WERI-Rb-1 (cell line): ENCODE measurements at places on chromosomes 3 and 15.
A peak's percentile ranks its signal among the peaks of the same experiment; 100 is the strongest.

- peak; percentile 53 for DNase-seq
Measured at GRCh38 chr3:183584246-183584913, 28.9 kb upstream of the KLHL6 start.

DNA sequence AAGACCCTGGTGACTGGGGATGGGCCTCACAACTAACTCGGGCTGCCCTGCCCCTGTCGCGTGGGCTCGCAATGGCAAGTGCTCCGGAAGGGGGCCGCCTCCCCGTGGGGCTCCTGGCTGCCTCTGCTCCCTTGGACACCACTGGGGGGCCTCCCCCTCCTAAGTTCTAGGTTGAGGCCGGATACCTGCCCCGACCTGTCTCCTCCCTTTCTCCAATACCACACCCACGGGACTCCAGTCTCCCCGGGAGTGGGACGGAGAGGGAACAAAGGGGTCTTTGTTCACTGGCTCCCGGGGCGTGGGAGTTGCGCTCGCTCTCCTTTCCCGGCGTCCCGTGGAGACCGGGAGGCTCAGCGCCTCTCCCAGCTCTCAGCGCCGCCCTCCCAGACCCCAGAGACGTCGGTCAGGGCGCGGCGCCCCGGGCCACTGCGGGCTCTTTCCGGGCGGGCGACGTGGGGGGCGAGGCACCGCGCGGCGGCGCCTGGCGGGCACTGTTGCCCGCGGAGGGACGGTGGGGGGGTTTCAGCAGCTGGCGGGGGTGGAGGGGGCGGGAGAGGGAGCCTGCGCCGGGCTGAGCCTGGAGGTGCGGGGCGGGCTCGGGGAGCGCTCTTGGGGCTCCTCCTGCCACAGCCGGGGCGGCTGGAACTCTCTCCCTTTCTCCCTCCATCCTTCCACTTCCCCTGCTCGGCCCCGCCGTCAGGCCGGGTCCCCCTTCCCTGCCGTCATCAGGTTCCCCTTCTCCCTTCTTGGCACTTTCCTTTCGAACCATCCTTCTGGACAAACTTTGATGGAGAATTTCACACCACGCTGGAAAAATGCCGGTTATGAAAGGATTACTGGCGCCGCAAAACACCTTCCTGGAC lies at the start of gene KCNH8:
Gene KCNH8, plus strand, starts transcription at position 606 of the 863 bp plus-strand sequence. Its CDS starts 210 bp downstream, at position 816.
- DNase-seq = peak; percentile 75

- no peak for DNase-seq
Measured at GRCh38 chr15:95284492-95284891, 1046.0 kb upstream of the NR2F2 start.

DNA sequence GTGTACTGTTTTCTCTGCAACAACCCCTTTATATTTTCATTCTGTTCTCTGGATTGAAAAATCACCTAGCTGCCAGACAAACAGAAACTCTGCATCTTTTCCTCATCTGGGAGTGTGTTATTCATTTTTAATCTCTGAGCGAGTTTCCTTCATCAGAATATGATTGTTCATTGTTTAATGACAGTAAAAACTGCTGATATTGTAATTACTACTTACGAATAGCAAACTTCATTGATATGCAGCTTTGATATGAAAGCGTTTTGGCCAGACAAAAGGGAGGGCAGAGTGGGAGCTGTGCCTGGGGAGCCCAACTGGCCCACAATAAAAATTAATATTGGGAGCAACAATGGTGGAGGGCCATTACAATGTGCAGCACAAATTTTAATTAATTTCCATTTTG lies 132.7 kb upstream of the SKOR1 start:
- no peak for DNase-seq

- DNase-seq = no peak
Measured at GRCh38 chr3:99167071-99167470, 265.6 kb upstream of the DCBLD2 start.
